ENCODE measurements at places on chromosomes 13 and 19.

DNA sequence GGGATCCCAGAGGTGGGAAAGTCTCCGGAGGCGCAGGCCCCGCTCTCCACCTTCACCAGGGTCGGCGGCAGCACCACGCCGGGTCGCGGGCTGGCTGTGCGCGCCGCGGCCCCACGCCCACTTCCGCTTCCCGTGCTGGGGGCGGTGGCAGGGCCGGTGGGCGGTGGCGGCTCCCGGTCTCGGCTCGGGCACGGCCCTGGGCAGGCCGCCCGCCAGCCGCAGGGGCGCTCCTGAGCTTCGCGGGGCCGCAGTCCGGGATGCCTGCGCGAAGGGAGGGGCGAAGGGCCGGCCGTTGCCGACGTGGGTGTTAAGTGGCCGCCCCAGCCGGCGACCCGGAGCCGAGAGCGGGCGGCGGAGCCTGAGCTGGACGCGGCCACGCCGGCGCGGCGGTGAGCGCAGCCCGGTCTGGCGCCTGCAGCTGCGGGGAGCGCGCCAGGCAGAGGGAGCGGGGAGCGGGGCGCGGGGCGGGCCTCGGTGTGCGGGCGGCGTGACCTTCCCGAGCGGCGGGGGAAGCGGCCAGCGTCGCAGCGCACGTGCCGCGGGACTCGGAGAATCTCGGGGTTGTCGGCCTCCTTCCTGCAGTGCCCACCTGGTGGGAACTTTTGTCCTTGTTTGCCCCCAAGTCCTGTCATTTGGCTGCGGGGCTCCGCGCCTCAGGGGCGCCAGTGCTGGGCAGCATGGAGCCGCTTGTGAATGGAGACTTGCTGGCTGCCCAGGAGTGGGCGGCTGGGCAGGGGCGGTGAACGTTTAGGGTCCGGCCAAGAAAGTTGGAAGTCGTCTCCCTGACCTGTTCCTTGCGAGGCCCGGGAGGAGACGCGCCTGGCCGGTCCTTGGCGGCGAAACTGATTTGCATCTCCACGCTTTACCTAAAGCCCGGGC, at the start of gene SLC25A15:
SLC25A15 (plus strand) TSS at position 337 of the 879 bp plus-strand sequence. CDS start 3,616 bp downstream, outside the sequence.
- peak; percentile 71 for DNase-seq

- DNase-seq = no peak
These were observed 34.9 kb downstream of the DNAJC15 start for GRCh38 chr13:43058318-43058674.

GRCh38 chr13:28031896-28032288, 43.4 kb upstream of the URAD start:
- DNase-seq = no peak

- no peak for DNase-seq
These were observed 31.2 kb upstream of the CACNA1A start for GRCh38 chr19:13537454-13537853.

- no peak for DNase-seq
These were observed 167.5 kb downstream of the URI1 start for GRCh38 chr19:30109565-30109964.

DNA sequence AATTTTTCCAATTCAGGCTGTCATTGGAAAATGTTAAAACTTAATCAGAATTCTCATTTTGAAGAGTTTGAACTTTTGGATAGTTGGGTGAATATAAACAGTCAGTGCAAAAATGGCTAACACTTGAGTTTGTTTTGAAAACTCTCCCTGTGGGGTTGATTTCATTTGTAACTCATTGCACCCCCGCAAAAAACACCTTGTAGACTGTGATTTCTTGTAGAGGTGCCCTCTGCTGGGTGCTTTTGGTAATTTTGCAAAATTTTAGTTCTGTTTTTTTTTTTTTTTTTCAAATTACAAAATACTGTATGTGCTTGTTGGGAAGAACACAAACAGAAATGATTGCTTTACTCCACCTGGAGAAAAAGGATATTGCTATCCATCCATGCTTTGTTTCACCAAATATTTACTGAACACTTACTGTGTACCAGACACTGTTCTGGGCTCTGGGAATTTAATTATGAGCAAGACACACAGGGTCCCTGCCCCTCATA, 28.2 kb upstream of the GPI start:
- no peak for DNase-seq

DNA sequence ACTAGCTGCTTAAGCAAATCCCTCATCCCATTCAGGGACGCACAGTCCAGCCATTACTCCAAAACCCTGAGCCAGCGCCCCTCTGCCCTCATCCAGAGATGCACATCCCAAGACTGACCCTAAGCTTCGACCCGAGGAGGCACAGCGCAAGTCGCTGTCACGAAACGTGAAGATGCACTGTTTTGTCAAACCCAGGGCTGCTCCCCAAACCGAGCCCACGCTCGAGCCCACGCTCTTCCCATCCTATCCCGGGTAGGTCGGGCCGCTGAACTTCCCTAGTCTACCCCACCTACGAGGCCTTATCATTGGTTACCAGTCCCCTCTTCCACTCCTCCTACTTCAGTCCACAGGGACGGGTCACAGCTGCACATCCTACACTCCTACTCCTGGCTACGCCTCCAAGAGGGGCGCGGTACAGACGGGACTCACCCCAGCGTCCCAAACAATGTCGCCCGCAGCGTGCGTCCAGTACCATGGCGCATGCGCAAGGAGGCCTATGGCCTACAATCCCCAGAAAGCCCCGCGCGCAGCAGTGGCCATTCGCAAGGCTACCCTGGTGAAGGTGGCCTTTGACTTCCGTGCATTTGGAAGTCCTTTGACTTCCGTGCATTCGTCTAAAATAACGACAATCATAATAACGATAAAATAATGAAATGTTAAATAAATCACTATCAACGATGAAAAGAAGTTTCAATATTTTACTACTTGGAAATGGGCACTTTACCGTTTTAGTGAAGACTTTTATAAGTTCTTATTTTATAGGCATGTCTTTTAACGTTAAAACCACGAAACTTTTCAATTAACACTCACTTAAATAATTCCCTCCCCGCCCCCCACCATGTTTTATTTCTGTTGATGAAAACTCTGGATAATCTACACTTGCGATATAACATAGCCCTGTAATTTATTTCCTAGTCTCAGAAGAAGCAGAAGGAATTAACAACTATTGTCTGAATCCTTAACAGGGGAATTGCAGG, at the start of gene ZNF285:
ZNF285 (minus strand) TSS at position 470 of the 977 bp plus-strand sequence. CDS start 4,395 bp downstream, outside the sequence.
- DNase-seq = no peak

GRCh38 chr13:40812102-40812501, 22.7 kb downstream of the SLC25A15 start:
- no peak for DNase-seq

- peak; percentile 43 for DNase-seq
These were observed 19.1 kb upstream of the WDR18 start for GRCh38 chr19:964761-965694.

- peak; percentile 61 for DNase-seq
These were observed 911 bp downstream of the ENOX1 start for GRCh38 chr13:43785650-43786471.

DNA sequence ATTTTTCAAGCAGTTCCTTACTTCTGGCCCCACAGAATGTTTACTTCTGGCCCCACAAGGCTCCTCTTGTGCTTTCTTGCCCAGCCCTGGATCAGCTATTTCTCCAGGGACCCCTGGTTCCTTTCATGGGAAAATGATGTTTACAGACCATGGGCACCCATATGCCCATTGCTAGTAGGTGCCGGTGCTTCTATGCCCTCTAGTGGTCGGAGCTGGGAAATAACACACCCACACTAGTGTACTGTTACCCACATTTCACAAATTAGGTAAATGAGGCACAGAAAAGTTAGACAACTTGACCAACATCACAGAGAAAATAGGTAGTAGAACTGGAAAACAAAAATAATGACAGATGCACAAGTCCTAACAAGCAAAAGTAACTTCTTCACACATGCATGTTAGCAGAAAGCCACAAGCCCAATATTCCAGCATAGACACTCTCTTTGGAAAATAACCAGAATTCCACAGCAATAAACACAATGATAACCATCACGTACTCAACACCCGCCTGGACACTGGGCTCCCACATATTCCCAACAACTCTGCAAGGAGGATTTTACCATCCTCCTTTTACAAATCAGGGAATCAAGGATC, 1.3 kb upstream of the CEACAM6 start:
- DNase-seq = no peak

- no peak for DNase-seq
These were observed 144.1 kb downstream of the DPF1 start for GRCh38 chr19:38079926-38080380.

GRCh38 chr19:9041023-9041422, 30.8 kb upstream of the MUC16 start:
- DNase-seq = no peak

- DNase-seq = no peak
These were observed 18.4 kb upstream of the MYADM start for GRCh38 chr19:53849237-53849676.

DNA sequence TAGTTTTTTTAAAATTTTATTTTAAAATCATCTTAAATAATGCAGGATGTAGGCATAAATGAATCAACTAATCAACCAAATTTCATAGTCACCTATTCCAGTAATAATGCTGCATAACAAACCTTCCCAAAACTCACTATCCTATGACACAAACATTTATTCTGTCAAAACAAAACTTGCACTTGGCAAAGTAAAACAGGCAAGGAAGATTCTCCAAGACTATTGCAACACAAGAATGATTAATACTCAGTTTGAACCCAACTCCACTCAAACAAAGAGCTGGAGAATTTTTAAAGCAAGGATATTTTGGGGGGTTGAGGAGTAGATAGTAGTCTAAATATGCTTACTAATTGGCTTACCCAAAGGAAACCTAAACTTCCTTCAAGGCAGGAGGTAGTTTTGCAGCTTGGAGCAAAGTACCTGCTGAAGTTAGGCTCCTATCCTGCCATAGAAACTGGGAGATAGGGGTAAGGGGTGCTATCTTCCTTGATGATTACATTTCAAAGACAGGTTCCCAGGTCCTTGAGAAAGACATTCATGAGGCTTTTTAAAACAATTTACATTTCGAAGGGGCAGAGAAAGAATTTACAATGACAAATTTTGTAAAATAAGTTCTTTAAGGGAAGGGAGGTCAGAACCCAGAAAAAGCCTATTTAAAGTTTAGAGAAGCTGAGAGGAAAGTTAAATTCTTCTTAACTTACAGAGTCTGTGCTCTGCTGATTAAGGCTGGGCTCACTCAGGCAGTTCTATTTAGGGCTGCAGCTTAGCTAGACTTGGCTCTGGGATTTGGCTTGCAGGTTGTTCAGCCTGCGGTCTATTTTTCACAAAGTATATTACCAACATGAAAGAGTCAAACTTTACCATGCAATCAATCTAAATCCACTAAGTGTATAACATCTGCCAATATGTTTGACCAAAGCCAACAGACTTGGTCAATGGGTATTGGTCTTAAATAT, 549.0 kb downstream of the KCTD12 start:
- no peak for DNase-seq

GRCh38 chr13:99083981-99084380, 106.1 kb upstream of the DOCK9 start:
- DNase-seq = no peak

DNA sequence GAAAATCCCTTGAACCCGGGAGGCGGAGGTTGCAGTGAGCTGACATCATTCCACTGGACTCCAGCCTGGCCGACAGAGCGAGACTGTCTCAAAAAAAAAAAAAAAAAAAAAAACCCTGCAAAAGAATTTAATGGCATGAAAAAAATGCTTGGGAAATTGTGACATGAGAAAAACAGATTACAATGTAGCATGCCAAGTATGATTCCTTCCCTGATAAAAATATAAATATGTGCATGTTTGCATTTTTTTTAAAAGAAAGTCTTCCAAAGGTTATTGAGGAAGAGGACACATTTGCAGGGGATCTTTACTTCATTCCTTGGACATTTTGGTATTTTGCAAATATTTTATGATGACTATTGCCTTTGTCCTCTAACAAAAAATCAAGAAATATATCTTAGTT, 14.5 kb upstream of the ZBTB32 start:
- DNase-seq = no peak

DNA sequence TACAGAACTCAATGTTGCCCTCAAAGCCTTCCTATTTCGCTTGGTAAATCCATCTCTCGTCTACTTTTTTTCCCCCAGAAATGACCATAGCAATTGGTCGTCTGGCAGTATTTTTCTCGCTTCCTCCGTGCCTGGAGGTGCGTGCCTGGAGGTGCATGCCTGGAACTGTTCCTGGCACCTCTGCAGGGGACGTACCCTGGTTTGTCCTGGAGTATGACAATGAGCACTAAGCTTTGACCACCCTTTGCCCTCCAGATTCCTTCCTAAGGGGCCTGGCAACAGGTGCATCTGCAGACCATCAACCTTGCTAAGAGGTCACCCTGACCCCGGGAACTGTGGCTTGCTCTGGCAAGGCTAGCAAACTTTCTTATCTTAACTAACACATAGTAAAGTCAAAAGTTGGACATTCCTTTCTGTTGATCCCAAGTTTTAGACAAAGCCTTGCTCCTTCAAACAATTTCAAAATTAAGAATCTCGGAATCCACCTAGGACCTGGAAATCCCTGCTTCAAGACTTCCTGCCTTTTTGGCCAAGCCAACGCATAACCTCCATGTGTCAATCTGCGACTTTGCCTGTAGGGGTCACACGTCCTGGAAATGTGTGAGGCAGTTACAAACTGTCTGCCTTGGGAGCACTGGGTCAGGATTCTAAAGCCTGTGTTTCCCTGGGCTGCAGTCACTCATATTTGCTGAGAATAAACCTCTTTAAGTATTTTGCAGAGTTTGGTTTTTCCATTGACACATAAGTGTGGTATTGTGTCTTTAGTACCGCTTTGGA, 28.8 kb upstream of the TUBGCP3 start:
- DNase-seq = peak; percentile 3

- no peak for DNase-seq
These were observed 1768.5 kb downstream of the PCDH9 start for GRCh38 chr13:65461590-65461989.

GRCh38 chr13:50950849-50951248, 41.3 kb downstream of the RNASEH2B start:
- DNase-seq = no peak

- no peak for DNase-seq
These were observed 1.2 kb downstream of the ZNF8 start for GRCh38 chr19:58279925-58280316.

Measured in SW 1271 (cell line).